GM19239 (cell line): ENCODE measurements at places on chromosomes 11 and 22.

GRCh38 chr22:32627091-32627490 is 152.5 kb downstream of the FBXO7 start:
- no peak for DNase-seq

GRCh38 chr11:96235751-96236150 is 107.2 kb downstream of the MAML2 start:
- DNase-seq, result no peak

DNA sequence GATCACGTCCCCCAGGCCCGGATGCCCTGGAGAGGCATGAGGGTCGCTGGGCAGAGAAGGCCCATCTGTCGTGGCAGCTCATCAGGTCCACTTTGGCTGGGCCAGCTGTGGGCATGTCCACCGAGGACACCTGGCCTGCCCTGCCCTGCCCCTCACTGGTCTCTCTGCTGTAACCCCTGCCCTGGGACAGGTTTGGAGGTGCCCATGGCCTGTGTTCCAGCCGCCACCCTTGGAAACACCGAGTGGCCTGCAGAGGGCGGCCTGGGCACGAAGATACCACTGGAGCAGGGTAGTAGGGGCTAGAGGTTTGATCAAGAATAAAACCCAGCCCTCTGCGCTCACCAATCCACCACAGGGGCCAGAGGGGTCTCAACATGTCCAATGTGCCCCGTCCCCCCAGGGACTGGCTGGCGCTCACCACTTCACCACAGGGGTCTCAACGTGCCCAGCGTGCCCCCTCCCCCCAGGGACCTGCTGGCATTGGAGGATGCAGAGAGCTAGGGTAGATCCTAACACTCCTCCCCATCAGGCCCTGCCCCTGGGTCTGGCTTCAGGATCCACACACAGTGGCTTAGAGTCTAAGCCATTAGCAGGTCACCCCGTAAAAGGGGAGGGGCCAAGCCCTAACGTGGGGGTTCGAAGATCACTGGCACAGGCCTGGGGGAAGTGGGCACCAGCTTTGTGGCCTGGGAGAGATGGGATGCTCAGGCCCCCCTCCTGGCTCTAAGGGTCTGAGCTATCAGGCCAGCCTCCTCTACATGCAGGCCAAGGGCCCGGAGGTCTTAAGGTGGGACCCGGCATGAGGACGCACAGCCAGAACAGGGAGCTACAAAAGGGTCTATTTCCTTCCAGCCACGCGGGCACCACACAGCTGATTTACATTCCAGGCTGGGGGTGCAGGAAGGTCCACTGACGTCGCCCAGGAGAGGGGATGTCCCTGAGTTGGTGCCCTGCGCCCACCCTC is 1.3 kb upstream of the HDAC10 start:
- DNase-seq, result peak; percentile 70

- no peak for DNase-seq
These were observed 22.9 kb upstream of the CCDC188 start for GRCh38 chr22:20173772-20174171.

GRCh38 chr11:127248476-127248875 is 247.9 kb upstream of the KIRREL3 start:
- DNase-seq, result no peak

- no peak for DNase-seq
These were observed 46.2 kb downstream of the C11orf71 start for GRCh38 chr11:114354076-114354475.

DNA sequence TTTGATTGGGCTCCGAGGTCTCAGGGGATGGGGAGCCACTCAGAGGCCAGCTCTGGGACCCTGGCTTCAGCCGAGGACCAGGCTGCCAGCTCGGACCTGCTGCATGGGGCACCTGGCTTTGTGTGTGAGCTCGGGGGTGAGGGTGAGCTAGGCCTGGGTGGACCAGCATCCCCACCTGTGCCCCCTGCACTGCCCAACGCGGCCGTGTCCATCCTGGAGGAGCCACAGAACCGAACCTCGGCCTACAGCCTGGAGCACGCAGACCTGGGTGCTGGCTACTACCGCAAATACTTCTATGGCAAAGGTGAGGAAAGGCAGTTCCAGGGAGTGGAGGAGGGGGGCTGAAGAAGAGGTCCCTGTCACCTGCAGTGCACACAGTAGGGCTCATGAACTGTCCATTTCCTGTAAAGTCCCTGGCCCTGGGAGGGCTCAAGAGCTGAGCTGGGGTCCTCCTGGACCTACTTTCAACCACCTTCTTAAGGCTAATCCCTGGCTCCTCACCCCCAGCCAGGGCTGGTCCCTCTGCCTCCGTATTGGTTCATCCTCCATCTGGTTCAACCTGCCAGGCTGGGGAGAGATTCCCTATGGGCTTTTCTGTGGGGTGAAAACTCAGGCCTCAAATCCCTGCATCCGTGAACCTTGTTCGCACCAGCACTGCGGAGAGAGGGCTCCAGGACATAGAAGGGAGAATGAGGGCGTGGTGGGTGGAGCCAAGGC is 3.6 kb downstream of the SIPA1 start:
- DNase-seq, result no peak

DNA sequence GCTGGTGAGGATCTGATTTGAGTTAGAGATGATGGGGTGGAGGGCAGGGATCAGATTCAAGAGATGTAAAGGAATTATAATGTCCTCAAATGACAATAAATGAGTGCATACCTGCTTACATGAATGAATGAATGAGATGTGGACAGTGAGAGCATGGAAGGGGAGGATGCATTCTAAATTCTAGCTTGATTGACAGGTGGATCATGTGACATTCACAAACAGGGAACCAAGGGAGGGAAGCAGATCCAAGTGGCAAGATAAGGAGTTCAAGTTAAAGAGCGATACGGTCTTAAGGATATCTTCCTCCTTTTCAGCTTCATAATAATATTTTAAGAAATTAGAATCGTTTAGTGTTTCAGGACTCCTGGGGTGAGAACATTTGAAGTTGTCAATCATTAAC is 170.5 kb upstream of the TBCEL start:
- DNase-seq, result no peak

DNA sequence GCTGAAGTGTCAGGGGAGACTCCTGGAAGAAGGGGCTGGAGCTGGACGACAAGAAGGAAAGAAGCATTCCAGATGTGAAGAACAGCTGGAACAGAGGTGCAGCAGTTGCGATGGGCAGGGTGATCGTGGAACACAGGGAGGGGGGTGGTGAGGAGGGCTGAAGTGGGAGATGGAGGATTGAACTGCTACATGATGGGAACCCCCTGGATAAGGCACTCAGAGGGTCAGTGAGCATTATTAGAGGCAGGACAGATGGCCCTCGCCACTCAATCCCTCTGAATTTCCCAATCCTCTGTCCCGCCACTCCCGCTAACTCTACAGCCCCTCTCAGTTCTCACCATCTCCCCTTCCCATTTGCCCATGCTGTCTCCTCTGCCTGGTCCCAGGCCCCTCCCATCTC is 14.0 kb downstream of the SERPINH1 start:
- no peak for DNase-seq

DNA sequence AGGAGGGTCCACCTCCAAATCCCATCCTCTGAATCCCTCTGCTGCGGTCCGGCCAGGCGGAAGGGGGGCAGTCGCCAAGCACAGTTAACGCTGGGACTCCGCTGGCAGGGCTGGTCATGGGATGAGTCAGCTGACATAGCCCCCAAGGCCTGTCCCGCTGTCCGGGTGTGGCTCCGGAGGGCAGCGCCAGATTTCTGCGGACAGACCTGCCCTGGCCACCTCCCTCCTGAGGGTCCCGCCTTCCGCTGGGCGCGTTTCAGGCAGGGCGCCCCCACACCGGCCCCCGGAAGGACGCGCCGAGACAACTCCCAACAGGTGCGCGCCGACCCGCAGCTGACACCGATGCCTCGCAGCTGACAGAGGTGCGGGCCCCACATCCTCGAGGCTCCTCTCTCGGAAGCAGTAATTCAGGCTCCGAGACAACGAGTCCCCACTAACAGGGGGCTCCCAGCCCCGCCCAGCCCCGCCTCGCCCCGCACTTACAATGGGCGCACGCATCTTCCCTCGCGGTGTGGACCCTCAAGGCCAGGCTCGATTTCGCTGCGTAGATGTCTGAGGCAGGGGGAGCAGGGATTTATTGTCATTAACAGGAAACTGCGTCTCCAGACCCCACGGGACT is 607 bp downstream of the PLAAT3 start:
- no peak for DNase-seq

- no peak for DNase-seq
These were observed 6.1 kb downstream of the SLC25A1 start for GRCh38 chr22:19172213-19173046.

GRCh38 chr11:365831-366230 is 3.5 kb upstream of the B4GALNT4 start:
- no peak for DNase-seq

- DNase-seq, result no peak
These were observed 12.0 kb downstream of the CCND1 start for GRCh38 chr11:69652999-69653398.

DNA sequence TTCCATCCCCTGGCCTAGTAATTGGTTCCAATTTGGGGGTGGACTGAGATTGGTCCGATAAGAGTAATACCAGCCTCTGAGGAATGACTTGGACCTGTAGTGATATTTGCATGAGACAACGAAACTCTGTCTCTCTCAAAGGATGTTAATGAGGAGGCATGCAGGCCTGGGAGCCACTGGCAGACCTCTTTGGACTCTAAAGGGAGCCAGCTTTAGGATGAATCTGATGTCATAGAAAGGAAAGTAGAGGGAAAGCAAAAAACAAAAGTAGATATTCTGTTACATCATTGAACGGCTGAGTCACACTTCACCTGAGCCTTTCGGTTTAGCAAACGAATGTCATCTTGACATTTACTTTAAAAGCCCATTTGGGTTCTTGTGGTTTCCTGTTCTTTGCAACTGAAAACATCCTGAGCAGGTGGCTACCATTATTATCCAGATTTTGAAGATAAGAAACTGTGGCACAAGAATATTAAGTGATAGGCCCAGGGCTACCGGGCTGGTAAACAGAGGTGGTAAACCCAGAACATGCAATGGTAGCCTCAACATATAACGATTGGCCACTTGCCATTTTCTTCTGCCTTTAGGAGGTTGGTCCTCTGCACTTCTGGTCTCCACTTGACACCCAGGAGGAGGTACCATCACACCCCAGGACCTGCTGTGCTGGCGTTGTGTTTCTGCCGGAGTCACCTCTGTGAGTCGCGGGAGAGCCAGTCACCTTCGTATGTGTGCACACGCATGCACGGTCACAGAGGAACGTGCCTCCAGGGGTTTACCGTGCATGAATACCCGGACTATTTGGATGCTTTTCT is 42.7 kb downstream of the RTL6 start:
- DNase-seq, result no peak

GRCh38 chr11:101436511-101437142 is 147.2 kb downstream of the TRPC6 start:
- no peak for DNase-seq

DNA sequence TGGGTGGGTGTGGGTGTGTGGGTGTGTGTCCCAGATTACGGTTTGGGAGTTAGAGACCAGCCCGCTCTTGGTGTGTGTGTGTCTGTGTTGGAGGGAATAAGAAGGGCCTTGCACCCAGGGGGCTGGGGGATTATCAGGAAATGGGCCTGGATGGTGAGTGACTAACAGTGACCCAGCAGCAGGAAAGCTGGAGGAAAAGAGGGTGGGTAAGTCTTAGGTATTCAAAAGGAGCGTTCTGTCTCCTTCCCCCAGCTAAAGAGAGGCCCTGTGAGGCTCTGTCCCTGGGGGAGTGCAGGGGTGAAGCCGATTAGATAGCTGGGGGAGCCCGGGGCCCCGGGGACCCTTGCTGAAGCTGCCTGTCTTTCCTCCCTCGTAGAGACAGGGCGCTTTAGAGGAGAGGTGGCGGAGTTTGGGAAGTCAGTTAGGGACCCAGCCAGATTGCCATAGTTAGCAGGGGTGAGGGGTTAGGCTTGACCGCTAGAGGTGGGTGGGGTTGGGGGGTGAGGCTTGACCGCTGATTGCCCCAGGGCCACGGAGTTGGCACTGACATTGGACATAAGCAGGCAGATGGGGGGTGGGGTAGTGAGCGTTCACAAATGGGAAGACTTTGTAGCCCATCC is 1.5 kb downstream of the OAF start:
- no peak for DNase-seq

- no peak for DNase-seq
These were observed 740.9 kb upstream of the LRRC4C start for GRCh38 chr11:42200311-42200710.

DNA sequence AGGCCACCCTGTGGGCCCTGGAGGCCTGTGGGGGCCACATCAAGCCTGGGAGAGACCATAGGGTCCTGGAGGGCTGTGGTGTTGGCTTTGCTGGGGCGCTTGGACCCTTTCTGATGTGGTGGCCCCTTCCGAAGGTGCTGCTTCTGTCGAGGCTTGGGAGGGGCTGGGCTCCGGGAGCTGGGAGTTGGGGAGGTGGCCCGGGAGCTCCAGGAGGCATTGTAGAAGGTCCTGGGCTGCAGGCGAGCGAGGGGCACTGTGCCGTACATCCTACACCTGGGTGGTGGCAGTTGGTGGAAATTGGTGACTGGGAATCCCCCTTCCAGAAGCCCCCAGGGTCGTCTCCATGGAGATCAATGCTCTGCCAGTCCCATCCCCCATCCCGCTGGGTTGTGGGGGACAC is 2.6 kb downstream of the PLA2G3 start:
- DNase-seq, result no peak

- no peak for DNase-seq
These were observed 80.6 kb downstream of the GAB2 start for GRCh38 chr11:78336877-78337553.

GRCh38 chr11:119266063-119266462 is 50.9 kb downstream of the MCAM start:
- no peak for DNase-seq

GRCh38 chr11:44607987-44608386 is 42.5 kb downstream of the CD82 start:
- no peak for DNase-seq

- DNase-seq, result no peak
These were observed 78.9 kb upstream of the TBCEL start for GRCh38 chr11:120945042-120945441.

DNA sequence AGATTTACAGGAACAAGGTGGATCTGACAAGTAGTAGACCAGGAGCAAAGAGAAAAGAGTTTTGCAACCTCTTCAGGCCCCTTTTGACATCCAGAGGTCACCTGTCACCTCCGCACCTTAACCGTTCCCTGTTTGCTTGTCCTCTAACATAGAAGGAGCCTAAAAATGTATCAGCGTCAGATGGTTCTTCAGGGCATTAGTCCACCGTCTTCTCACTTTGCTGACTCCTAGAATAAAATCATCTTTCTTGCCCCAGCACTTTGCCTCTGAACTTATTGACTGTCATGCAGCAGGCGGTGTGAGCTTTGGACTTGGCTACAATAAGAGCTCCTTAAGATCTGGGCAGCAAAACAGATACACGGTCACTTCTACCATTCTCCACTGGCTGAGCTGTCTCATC is 339.7 kb upstream of the B3GAT1 start:
- no peak for DNase-seq

DNA sequence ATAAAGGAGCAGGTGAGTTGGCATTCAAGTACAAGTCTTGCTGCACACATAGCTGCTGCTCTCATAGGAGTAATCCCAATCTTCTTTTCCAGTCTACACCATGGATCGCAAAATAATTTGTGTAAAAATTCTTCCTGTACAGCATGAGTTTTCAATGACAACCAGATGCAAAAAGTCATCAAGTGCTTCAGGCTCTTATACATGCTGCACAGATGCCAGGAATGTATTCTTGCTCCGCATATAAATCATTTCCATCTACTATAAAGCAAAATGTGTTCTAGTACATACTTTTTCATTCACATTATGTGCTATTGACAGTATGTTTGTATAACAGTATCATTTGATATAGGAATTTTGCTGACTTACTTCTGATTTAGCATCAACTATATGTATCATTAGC is 35.4 kb downstream of the NXPE2 start:
- DNase-seq, result no peak
